GM23248 (cell line): ENCODE measurements at places on chromosomes 12 and 14. TPM values are rescaled to one million over a fixed set of nuclear protein-coding genes. Genes with fewer than 3 reads are reported as not detected.

The OTUB2 gene
- total RNA-seq = 1.0 and 1.9 TPM in 2 replicates

The GALNT9 gene
- total RNA-seq = 1.4 and 1.5 TPM in 2 replicates

The SIRT4 gene
- not detected in 2 replicates for total RNA-seq

The TAS2R30 gene
- 0.13 and 0.32 TPM in 2 replicates for total RNA-seq

The DAO gene
- not detected in 2 replicates for total RNA-seq

The GPHB5 gene
- total RNA-seq = not detected in 2 replicates

The SMOC1 gene
- total RNA-seq = 3.5 and 4.6 TPM in 2 replicates

The RBP5 gene
- total RNA-seq = not detected in 2 replicates

The CIROP gene
- not detected in 2 replicates for total RNA-seq

The ABCC9 gene
- 41.7 and 44.3 TPM in 2 replicates for total RNA-seq

The NANOG gene
- total RNA-seq = 0.13 TPM in 1 of 2 replicates, not detected in the other

The DENR gene
- total RNA-seq = 42.2 and 48.6 TPM in 2 replicates

The RIMBP2 gene
- total RNA-seq = not detected in 2 replicates

The CLEC1A gene
- not detected in 2 replicates for total RNA-seq

The RHOJ gene
- total RNA-seq = 1.2 and 1.6 TPM in 2 replicates

The GAS2L3 gene
- 9.8 and 14.8 TPM in 2 replicates for total RNA-seq

The KCNA1 gene
- not detected in 2 replicates for total RNA-seq

The VRTN gene
- total RNA-seq = not detected in 2 replicates

The SYT1 gene
- 2.4 and 3.0 TPM in 2 replicates for total RNA-seq

The ACVRL1 gene
- 67.4 and 114 TPM in 2 replicates for total RNA-seq

The WNT1 gene
- not detected in 2 replicates for total RNA-seq

The P2RX2 gene
- not detected in 2 replicates for total RNA-seq

The GCH1 gene
- 3.9 and 7.3 TPM in 2 replicates for total RNA-seq

The SERPINA9 gene
- not detected in 2 replicates for total RNA-seq

The GLT8D2 gene
- 58.6 and 63.2 TPM in 2 replicates for total RNA-seq

The KRT3 gene
- total RNA-seq = not detected in 2 replicates

The PCED1B gene
- 2.9 and 3.5 TPM in 2 replicates for total RNA-seq

The AREL1 gene
- total RNA-seq = 21.0 and 25.6 TPM in 2 replicates

The TEX52 gene
- total RNA-seq = not detected in 2 replicates

The TAS2R9 gene
- total RNA-seq = not detected in 2 replicates

The DAD1 gene
- 369 and 375 TPM in 2 replicates for total RNA-seq

The LRRC43 gene
- total RNA-seq = 6.4 TPM in 1 of 2 replicates, not detected in the other

The TPH2 gene
- total RNA-seq = not detected in 2 replicates
